Right atrium auricular region (tissue), 2 donors: ENCODE measurements at places on chromosomes 16 and 17. TPM values are rescaled to one million over a fixed set of nuclear protein-coding genes. Genes with fewer than 3 reads are reported as not detected.

CCL4 gene
- 2.8 TPM for total RNA-seq

GRCh38 chr16:50575743-50576142 is 27.5 kb downstream of the NKD1 start:
- no peaks in the 10 kb centered on the region for H3K27me3 ChIP-seq
- no peaks in the 10 kb centered on the region for H3K4me1 ChIP-seq
- no peak for DNase-seq

CASKIN2 gene
- 28.7 TPM for total RNA-seq

LRRC45 gene
- 4.7 TPM for total RNA-seq

DNA sequence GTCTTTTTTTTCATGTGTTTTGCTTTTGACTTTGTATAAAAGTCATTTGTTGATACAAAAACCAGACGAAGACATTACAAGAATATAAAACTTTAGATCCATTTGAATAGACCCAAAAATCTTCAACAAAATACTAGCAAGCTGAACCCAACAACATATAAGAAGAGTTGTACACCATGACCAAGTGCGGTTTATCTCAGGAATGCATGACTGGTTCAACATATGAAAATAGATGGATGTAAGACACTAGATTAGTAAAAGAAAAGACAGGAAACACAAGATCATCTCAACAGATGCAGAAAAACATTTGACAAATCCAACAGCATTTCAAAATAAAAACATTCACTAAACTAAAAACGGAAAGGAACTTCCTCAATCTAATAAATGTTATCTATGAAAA is 69.0 kb downstream of the TBC1D16 start:
- no peaks in the 10 kb centered on the region for H3K4me1 ChIP-seq
- H3K27me3 ChIP-seq = no peaks in the 10 kb centered on the region
- H3K4me3 ChIP-seq = no peak overlapping the region
- H3K36me3 ChIP-seq = no peaks in the 10 kb centered on the region
- no peak for DNase-seq

WNT9B gene
- 22.1 TPM for total RNA-seq

FLYWCH1 gene
- total RNA-seq = 31.5 TPM

DNA sequence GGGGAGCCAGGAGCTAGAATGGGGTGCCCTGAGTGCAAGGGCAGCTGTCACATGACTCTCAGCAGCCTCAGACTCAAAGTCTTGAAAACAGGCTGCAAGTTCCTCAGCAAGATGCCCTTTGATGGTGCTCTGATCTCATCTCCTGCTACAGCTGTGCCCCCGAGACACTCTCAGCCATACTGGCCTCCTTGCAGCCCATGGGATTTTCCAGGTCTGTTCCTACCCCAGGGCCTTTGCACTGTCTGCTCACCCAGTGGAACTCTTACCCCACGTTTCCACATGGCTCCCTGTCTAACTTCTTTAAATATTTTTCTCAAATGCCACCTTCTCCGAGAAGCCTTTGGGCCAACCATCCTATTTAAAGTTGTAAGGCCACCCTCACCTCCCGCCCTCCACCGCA is 146.9 kb downstream of the C16orf95 start:
- no peak overlapping the region for H3K27ac ChIP-seq
- H3K27me3 ChIP-seq = no peaks in the 10 kb centered on the region
- H3K4me3 ChIP-seq = no peak overlapping the region
- DNase-seq = no peak

- no peak for DNase-seq
- H3K4me3 ChIP-seq = no peak overlapping the region
- peaks cover 5% of the 10 kb centered on the region for H3K36me3 ChIP-seq
- H3K27ac ChIP-seq = no peak overlapping the region
These were observed 70.3 kb downstream of the SDR42E1 start for GRCh38 chr16:81940781-81941560.

- no peak for DNase-seq
- H3K27ac ChIP-seq = no peak overlapping the region
- no peaks in the 10 kb centered on the region for H3K27me3 ChIP-seq
- no peaks in the 10 kb centered on the region for H3K4me1 ChIP-seq
- peaks cover 26% of the 10 kb centered on the region for H3K36me3 ChIP-seq
These were observed 66.4 kb downstream of the MYH10 start for GRCh38 chr17:8563981-8564602.

MYH1 gene
- total RNA-seq = 0.07 TPM

MYADML2 gene
- total RNA-seq = 0.55 TPM

DNA sequence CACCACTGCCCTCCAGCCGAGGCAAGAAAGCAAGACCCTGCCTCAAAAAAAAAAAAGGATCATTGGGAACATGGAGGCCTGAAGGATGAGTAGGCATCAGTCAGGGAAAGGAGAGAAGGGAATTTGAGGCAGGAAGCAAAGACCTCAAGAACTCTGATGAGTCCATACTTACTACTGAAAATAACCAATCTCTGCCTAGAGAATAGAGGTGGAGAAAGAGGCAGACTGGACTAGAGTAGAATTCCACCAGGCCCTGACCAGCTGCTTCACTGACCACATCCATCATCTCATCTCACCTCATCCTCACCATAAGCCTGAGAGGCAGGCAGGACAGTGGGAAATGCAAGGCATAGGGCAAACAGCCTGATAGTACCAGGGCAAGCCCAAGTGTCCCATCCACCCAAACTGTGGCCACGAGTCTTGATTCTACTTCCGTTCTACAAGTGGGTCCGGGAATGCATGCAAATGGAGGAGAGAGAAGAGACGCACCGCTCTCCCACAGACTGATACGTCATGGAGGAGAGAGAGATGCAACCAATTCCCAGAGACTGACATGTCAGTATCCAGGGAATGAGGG is 17.1 kb downstream of the ANKRD11 start:
- no peak overlapping the region for H3K27ac ChIP-seq
- H3K4me1 ChIP-seq = peaks cover 77% of the 10 kb centered on the region
- H3K36me3 ChIP-seq = no peaks in the 10 kb centered on the region
- DNase-seq = no peak

LRRC59 gene
- total RNA-seq = 31.7 TPM

GRCh38 chr16:61540216-61540615 is 496.0 kb downstream of the CDH8 start:
- H3K36me3 ChIP-seq = no peaks in the 10 kb centered on the region
- no peak overlapping the region for H3K4me3 ChIP-seq
- H3K27me3 ChIP-seq = no peaks in the 10 kb centered on the region

- H3K27ac ChIP-seq = no peak overlapping the region
- no peaks in the 10 kb centered on the region for H3K27me3 ChIP-seq
- H3K4me1 ChIP-seq = no peaks in the 10 kb centered on the region
- no peaks in the 10 kb centered on the region for H3K36me3 ChIP-seq
- DNase-seq = no peak
- H3K4me3 ChIP-seq = no peak overlapping the region
These were observed 454.3 kb upstream of the EEF2KMT start for GRCh38 chr16:5551909-5552308.

NHLRC4 gene
- 0.43 TPM for total RNA-seq

GRCh38 chr17:2366747-2367494 is 29.6 kb downstream of the SGSM2 start:
- no peak overlapping the region for H3K27ac ChIP-seq
- no peaks in the 10 kb centered on the region for H3K27me3 ChIP-seq
- no peak overlapping the region for H3K4me3 ChIP-seq
- no peak for DNase-seq

DNA sequence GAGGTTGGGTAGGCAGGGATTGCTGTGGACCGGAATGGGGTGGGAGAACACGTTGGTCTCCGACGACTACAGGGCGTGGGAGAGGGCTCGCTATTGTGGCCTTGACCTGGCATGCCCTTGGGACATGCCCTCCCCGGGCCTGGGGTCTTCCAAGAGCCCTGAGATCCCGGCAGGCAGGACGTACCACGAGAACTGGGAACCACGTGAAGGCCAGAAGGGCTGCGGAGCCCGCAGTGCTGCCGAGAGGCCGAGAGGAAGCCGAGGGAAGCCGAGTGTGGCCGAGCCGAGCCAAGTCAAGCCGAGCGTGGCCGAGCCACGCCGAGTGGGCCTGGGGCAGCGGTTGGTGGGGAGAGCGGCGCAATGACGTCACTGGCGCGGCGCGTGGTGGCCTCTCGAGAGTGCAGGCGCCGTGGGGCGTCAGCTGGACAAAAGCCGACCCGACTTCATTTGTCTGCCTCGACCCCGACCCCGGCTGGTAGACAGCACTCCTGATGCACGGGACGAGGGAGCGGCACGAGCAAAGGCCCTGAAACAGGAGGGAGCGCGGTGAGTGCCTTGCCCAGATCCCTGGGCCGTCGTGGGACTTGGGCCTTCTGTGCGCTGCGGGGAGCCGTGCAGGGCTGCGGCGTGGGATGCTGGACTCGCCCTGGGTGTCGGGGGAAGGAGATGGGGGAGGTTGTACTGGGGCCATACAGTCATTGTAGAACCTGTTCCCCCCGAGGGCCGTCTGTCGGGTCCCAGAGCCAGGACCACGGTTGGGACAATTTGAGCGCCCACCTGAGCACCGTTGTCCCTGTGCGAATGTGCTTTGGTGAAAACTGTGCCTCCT is 6.6 kb downstream of the SOCS1 start:
- H3K27ac ChIP-seq = no peak overlapping the region
- no peak overlapping the region for H3K4me3 ChIP-seq
- no peak for DNase-seq
- peaks cover 3% of the 10 kb centered on the region for H3K4me1 ChIP-seq
- H3K27me3 ChIP-seq = no peaks in the 10 kb centered on the region

PRMT7 gene
- total RNA-seq = 35.7 TPM

KRT28 gene
- total RNA-seq = not detected

NHERF2 gene
- total RNA-seq = 187 TPM
